ENCODE measurements at places on chromosomes 5 and 9. TPM values are rescaled to one million over a fixed set of nuclear protein-coding genes. Genes with fewer than 3 reads are reported as not detected.

- DNase-seq: no peak
Measured at GRCh38 chr5:142237707-142238106, 87.1 kb downstream of the SPRY4 start.

DNA sequence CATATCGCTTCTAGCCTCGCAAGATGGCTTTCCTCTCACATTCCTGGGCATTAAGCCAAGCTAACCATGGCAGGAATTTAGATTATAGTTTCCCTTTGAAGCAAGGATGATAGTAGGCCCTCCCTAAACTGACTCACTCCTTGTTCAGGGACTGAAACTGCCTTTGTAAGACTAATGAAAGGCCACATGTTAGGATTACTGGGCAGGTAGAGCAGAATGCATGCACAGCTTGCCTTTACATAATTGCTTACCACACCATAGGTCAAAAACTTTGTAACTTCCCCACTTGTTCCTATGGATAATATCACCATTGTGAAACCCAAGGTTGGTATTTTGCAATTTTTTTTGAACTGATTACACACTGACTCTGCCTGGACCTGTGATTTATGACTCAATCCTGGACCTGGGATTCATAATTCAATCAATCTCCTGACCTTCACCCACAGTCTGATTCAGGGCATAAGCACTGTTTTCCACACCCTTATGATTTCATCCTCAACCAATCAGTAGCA lies 41.0 kb upstream of the PRDM9 start:
- peak; percentile 99 for DNase-seq

DNA sequence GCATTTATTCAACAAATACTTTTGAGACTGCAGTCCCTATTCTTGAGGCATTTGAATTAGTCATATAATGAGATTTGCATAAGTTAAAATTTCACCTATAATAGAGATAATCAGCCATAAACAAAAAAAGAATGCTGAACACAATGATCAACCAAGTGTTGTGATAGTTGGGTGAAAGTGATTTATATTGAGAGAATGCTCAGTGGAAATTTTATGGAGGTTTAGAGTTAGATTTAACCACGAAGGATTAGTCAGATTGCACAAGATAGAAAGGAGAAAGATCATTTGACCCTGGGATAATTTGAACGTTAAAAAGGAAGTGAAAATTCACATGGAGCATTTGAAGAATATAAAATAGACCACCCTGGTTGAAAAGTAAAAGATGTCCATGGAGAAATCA lies 356.2 kb downstream of the NPR3 start:
- DNase-seq: peak; percentile 12

- DNase-seq: peak; percentile 29
Measured at GRCh38 chr5:143652108-143652700, 159.8 kb upstream of the HMHB1 start.

TMC1 gene
- total RNA-seq: not detected

ALDOB gene
- total RNA-seq: not detected

CCDC192 gene
- total RNA-seq: not detected

TRAF1 gene
- 0.78 TPM for total RNA-seq

GMCL2 gene
- total RNA-seq: not detected

NXNL2 gene
- not detected for total RNA-seq

PCDHGA11 gene
- total RNA-seq: 2.7 TPM

NMUR2 gene
- not detected for total RNA-seq

SLC46A2 gene
- total RNA-seq: not detected

Data from foreskin keratinocyte (primary cell).